Activated CD8-positive, alpha-beta memory T cell treated with anti-CD3 and anti-CD28 coated beads for 4 hours (primary cell): ENCODE measurements at places on chromosomes 3 and 15.

DNA sequence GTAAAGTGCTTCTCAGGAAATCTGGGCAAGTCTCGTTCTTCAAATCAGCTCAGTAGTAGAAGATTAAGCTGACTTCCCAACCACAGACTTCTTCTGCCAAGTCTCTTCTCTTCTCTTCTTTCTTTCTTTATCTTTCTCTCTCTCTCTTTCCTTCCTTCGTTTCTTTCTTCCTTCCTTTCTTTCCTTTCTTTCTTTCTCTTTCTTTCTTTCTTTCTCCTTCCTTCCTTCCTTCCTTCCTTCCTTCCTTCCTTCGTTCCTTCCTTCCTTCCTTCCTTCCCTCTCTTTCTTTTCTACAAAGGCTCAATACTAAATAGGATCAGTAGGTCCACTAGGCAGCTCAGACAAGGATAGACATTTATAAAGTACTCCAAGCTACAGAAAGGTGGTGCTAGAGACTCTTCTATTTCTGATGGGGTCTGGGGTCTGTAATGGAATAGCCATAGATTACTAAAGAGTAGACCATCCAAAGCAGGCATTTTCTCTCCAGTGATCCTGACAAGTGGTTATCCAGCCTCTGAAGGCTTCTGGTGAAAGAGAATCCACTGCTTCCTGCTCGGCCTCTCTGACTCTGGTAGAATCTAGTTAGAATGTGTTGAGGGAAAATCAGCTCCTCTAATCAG is 100.8 kb downstream of the TPRG1 start:
- DNase-seq: no peak

- DNase-seq: no peak
Observed at GRCh38 chr3:25531971-25532370, 103.9 kb downstream of the RARB start.

- no peak for DNase-seq
Observed at GRCh38 chr3:4036046-4036445, 236.8 kb downstream of the LRRN1 start.

GRCh38 chr3:137304313-137305056 is 346.7 kb downstream of the IL20RB start:
- no peak for DNase-seq

- no peak for DNase-seq
Observed at GRCh38 chr3:194607592-194608389, 25.4 kb downstream of the TMEM44 start.

GRCh38 chr15:79675982-79676381 is 220.8 kb downstream of the MTHFS start:
- DNase-seq: no peak

DNA sequence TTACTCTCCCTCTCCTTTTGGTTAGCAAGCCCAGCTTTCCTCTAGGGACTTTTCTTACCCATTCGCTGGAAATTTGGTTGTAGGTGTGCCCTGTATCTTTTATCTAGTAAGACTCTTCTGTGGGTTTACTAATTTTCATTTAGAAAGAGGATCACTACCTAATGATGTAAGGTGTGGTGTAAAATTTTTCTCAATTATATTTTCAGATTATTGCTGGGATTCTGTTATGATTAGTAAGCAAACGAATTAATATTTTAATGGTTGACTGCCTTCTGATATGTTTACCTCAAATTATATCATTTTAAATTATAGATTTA is 28.5 kb downstream of the PLCL2 start:
- no peak for DNase-seq

GRCh38 chr3:18643281-18643680 is 218.1 kb upstream of the SATB1 start:
- no peak for DNase-seq

GRCh38 chr3:100850701-100851100 is 141.4 kb downstream of the TFG start:
- no peak for DNase-seq

- no peak for DNase-seq
Observed at GRCh38 chr15:91941871-91942658, 88.6 kb downstream of the SLCO3A1 start.

DNA sequence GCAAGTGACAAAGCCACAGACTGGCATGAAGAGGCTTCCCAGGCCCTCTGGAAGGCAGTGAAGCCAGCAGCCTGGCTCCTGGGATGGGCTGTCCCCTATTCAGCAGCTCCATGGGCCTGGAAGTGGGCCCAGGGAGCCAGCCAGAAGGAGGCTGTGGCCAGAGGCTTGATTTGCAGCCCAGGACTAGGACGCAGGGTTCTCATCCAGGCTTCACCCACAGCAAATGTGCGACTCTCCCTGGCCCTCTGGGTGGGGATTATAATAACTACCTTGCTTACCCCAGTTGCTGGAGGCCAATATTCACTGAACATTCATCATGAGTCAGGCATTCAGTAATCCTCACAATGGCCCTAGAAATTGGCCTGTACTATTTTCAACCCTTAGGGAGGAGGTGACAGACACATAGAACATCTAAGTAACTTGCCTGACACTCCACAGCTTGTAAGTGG is 24.6 kb upstream of the SRP14 start:
- no peak for DNase-seq

DNA sequence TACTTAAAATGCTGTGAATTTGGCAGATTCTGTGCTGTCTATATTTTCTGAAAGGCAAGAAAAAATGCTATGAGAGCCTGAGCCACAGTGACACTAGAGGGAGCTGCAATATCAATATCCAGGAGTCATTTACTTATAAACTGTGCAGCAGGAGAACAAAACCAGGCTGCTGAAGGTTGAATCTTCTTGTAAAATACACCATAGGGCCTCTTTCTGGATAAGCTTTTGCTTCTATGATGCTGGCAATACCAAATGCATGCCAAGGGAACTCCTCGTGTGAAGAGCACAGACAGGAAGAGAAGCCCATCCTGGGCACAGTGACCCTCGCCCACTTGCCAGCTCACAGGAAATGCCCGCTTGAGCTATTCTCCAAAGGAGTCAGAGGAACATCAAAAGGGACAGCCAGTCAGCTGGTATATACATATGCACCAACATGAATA is 48.0 kb upstream of the TSPAN3 start:
- no peak for DNase-seq

- DNase-seq: no peak
Observed at GRCh38 chr15:32674681-32675080, 33.2 kb downstream of the SCG5 start.

- DNase-seq: no peak
Observed at GRCh38 chr15:88606070-88606794, 14.9 kb upstream of the AEN start.

DNA sequence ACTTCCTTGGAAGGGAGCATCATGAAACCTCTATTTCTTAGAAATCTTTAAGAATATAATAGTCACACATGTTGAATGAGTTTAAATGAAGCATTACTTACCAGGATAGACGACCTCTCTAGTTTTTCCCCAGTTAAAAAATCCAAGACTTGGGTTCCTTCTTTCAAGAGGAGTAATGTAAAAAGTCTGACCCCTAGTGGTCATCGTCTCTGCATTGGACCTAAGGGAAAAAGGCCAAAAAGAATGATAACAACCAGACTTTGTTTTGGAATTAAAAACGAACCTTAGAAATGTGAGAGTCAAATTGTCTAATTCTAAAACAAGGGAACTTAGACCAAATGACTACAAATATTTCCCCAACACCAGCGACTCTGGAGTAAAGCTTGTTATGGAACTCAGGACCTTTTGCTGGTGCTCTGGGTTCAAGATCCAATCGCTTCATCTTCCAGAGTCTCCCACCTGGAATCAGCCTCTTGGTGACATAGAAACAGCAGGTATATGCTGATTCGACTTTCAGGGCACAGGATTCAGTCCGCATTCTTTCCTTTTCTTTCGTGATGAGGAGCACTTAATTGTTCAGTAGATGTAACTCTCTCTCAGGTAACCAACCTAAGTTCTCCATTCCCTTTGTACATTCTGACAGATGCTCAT is 214.8 kb upstream of the TPRG1 start:
- DNase-seq: no peak

GRCh38 chr3:111668888-111669488 is 73.8 kb upstream of the ZBED2 start:
- DNase-seq: no peak

GRCh38 chr15:98977441-98977840 is 30.2 kb downstream of the PGPEP1L start:
- DNase-seq: no peak

DNA sequence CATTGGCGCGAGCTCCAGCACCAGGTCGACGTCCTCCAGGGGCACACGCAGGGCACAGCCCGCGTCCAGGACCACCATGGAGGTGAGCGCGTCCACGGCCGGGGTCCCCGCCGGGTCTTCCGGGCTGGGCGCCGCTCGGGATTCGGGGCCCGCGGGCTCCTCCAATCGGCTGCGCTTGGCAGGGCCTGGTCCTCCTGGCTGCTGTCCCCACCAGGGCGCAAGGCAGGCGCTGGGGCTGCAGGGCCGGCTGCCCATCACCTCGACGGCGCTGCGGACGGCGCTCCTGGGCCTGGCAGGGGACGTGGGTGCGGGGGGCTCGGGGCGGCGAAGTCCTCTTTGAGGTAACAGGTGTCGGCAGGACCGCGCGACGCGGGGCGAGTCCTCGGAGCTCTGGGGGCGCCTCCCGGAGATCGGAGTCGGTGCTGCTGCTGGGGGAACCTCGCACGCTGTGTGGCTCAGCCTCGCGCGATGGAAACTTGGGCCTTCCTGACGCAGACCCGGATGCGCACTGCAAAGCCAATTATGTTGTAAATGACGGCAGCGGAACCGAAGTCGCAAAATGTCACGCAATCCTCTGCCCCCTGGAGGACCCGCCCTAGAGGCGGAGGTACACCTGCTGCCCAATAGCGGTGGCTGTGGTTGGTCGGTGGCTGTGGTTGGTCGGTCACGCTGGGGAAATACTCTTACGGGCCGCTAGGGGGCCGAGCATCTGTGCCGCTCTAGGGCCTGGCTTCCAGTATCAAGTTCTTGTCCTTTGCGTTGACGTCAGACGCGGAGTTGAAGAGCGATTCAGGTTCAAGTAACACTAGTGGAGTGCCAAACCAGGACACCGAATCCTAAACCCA is at the start of gene PRR23C:
Gene PRR23C, minus strand, starts transcription at position 527 of the 845 bp plus-strand sequence. Its CDS starts 272 bp downstream, at position 255.
- no peak for DNase-seq
